PC-3 (cell line): ENCODE measurements at places on chromosomes 3 and 15. TPM values are rescaled to one million over a fixed set of nuclear protein-coding genes. Genes with fewer than 3 reads are reported as not detected.
A peak's percentile ranks its signal among the peaks of the same experiment; 100 is the strongest.

DNA sequence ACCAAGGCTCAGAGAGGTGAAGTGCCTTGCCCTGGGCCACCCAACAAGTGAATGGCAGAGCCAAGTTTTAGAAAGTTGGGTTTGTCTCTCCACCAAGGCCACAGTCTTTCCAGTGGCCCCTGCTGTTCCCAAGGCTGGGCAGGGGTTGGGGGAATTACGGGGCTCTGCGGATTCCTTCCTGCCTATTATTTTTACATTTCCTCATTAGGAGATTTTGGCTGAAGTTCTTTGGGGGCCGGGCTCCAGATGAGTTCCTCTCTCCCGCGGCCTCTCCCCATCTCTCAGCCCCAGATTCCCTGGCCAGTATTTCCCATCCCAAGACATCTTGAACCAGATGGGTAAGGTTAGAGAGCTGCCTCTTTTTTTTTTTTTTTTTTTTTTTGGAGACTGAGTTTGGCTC, 44.0 kb upstream of the SMAD6 start:
- H3K4me3 ChIP-seq, result no peak overlapping the region
- DNase-seq, result no peak
- no peak overlapping the region for H3K27ac ChIP-seq
- H3K36me3 ChIP-seq, result no peaks in the 10 kb centered on the region

GRCh38 chr3:31004025-31004678, 109.7 kb upstream of the GADL1 start:
- H3K27me3 ChIP-seq, result no peaks in the 10 kb centered on the region
- H3K4me1 ChIP-seq, result peaks cover 11% of the 10 kb centered on the region
- no peak overlapping the region for H3K27ac ChIP-seq

DNA sequence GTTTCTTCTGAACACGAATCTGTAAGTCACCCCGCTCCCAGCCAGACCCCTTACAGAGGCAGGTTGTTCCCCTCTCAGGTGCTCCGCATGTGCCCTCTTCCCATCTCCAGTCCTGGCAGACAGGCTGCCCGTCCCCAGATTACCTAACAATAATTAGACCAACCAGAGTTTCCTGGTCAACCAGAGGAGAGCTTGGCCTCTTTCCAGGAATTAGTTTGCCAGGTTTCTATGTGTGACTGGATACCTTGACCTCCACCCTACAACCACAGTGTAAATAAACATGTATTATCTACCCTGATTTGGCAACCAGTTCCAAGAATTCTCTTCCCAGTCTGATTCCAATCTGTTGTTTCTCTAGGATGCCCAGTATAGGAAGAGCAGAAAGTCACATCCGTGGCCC, 178.0 kb upstream of the UMPS start:
- H3K4me3 ChIP-seq, result no peak overlapping the region
- peak; percentile 97 for DNase-seq
- H3K4me1 ChIP-seq, result peaks cover 18% of the 10 kb centered on the region
- H3K27ac ChIP-seq, result no peak overlapping the region
- no peaks in the 10 kb centered on the region for H3K36me3 ChIP-seq

DNA sequence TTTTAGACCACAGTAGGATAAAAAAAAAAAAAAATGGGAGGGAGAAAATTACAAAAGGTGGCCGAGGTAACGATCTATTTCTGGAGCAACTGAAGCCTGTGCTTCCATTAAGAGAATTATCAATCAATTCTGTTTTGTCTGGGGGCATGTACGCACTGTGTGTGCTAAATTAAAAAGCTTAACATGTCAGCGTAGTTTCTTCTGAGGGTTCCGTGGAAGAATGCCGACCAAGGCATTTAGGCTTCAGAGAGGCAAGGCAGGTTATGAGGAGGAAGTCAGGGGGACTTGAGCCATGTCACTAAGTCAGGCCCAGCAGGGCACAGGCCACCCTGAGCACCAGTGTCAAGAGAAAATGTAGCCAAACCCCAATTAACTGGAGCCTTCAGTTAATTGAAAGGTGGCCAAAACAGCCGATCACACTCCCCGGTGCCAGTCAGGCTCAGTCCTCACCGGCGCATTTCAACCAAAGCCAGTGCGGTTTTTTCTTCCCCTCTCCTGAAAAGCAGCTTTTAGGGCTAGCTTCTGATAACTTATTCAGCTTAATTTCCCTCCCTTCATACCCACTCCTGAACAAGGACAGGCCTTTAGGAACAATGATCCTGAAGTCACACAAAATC, 113.9 kb downstream of the MEGF11 start:
- H3K4me3 ChIP-seq, result no peak overlapping the region
- DNase-seq, result no peak
- peaks cover 37% of the 10 kb centered on the region for H3K27me3 ChIP-seq
- H3K27ac ChIP-seq, result no peak overlapping the region
- no peaks in the 10 kb centered on the region for H3K36me3 ChIP-seq

- H3K4me3 ChIP-seq, result peak overlapping the region; percentile 98; the same call in 1 of the 2 replicates
- DNase-seq, result no peak
- no peaks in the 10 kb centered on the region for H3K27me3 ChIP-seq
- peaks cover 10% of the 10 kb centered on the region; the same call in 1 of the 2 replicates for H3K4me1 ChIP-seq
- no peak overlapping the region for H3K27ac ChIP-seq
These were observed 2.1 kb upstream of the ANP32A start for GRCh38 chr15:68822818-68823217.

- peaks cover 80% of the 10 kb centered on the region for H3K4me1 ChIP-seq
- H3K27me3 ChIP-seq, result no peaks in the 10 kb centered on the region
- peak overlapping the region; percentile 100 for H3K27ac ChIP-seq
- DNase-seq, result no peak
- H3K4me3 ChIP-seq, result peak overlapping the region; percentile 75
These were observed 1.2 kb downstream of the CCDC9B start for GRCh38 chr15:40339621-40339945.

- no peaks in the 10 kb centered on the region for H3K4me1 ChIP-seq
- DNase-seq, result no peak
- no peak overlapping the region for H3K4me3 ChIP-seq
- no peaks in the 10 kb centered on the region for H3K27me3 ChIP-seq
- H3K27ac ChIP-seq, result no peak overlapping the region
These were observed 394.2 kb upstream of the CBLB start for GRCh38 chr3:106263011-106263410.

- no peak within 1 kb of the TSS for H3K27ac ChIP-seq
- no peaks in the 10 kb centered on the region for H3K4me1 ChIP-seq
- H3K36me3 ChIP-seq, result no peaks in the 10 kb centered on the region
- peaks cover 93% of the 10 kb centered on the region for H3K27me3 ChIP-seq
- H3K4me3 ChIP-seq, result peak within 1 kb of the TSS; percentile 56
These were observed at the start of gene C3orf70 for GRCh38 chr3:185152410-185153170. Gene C3orf70 (minus strand): TSS chr3:185153060. CDS start chr3:185152823, 237 bp downstream.

SLC6A11 gene
- total RNA-seq, result 34.0 and 37.1 TPM in 2 replicates

OR5K2 gene
- total RNA-seq, result not detected in 2 replicates

CFAP91 gene
- 0.17 and 1.1 TPM in 2 replicates for total RNA-seq

MAGEL2 gene
- total RNA-seq, result not detected in 2 replicates

RHOV gene
- 39.5 and 52.2 TPM in 2 replicates for total RNA-seq

SYNPR gene
- not detected in 2 replicates for total RNA-seq
